ENCODE measurements at places on chromosomes 1 and 21.

DNA sequence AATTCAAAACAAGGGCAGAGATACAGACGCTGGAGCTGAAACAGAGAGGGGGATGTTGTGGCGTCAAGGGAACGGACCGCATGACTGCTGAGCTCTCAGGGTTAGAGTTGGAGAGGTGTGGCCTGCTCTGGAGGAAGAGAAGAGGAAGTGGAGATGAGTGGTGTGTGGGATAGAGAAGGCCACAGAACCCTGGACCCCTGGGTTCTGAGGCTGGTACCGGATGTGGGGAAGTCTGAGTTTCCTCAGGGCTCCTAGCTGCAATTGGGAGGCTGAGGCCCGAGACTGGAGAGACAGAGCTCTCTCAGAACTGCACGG lies 1.8 kb downstream of the BCAN start:
- no peak for DNase-seq

DNA sequence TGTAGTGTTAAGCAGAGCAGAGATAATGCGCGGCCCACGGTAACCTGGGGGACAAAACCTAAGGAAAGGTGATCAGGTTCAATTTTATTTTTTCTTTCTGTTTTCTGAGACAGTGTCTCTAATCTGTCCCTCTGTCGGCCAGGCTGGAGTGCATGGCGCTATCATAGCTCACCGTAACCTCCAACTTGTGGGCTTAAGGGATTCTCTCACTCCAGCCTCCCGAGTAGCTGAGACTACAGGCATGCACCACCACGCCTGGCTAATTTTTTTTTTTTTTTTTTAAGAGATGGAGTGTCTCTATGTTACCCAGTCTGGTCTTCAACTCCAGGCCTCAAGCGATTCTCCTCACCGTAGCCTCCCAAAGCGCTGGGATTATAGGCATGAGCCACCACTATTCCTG lies 724 bp upstream of the ANKRD35 start:
- no peak for DNase-seq

DNA sequence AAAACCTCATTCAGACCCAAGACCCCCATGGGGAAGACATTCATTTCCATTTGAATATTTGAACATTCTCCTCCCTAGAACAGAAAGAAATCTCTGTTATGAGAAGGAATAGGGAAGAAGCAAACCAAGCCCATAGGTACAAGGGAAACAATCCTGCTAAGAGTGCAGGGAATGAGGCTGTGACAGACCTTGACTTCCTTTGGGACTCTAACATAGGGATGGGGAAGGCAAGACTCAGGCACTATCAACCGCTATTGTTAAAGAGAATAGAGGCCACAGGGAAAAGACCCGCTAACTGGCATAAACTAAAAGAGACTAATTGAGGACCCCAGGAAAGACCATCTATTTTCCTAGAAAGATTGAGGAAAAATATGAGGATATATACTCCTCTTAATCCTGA lies 117.8 kb upstream of the BRINP3 start:
- DNase-seq = no peak

- DNase-seq = no peak
Observed at GRCh38 chr1:53643041-53643880, 95.7 kb downstream of the GLIS1 start.

- no peak for DNase-seq
Observed at GRCh38 chr1:239606850-239607400, 220.6 kb downstream of the CHRM3 start.

DNA sequence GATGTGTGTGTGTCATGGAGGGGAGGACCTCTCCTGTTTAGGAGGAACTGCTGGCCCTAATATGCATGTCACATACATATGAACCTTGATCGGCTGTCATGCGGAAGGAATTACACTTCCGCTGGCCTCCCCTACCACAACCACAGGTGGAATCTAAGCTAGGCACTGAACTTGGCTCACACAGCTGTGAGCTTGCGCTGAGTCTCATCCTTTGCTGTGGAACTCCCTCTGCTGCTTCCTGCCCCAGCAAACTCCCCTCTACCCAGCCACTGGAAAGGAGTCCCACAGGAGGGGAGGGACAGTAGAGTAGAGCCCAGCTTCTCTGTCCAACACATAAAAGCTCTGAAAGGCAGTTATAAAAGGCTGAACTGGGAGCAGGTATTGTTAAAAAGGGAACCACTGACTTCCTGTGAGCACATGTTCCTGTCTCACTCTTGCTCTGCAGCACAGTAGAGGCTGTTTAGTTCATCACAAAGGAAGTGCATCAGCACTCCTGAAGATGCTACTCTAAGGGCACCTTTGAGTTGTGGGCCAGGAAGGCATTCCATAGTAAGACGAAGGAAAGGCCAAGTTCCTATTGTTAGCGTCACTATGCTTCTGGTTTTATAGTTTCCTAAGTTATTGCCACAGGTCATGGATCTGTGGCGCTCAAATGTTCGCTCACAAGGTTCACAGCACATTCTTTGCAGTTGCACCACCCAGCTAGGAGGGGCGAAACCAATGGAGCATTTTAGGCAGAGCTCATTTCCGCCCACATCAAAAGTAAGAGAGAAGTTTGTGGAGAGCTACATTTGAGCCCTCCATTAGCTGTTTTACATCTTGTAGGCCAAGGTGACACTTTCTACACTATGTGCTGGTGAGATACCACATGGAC lies 17.7 kb upstream of the PTPRC start:
- peak; percentile 84 for DNase-seq

DNA sequence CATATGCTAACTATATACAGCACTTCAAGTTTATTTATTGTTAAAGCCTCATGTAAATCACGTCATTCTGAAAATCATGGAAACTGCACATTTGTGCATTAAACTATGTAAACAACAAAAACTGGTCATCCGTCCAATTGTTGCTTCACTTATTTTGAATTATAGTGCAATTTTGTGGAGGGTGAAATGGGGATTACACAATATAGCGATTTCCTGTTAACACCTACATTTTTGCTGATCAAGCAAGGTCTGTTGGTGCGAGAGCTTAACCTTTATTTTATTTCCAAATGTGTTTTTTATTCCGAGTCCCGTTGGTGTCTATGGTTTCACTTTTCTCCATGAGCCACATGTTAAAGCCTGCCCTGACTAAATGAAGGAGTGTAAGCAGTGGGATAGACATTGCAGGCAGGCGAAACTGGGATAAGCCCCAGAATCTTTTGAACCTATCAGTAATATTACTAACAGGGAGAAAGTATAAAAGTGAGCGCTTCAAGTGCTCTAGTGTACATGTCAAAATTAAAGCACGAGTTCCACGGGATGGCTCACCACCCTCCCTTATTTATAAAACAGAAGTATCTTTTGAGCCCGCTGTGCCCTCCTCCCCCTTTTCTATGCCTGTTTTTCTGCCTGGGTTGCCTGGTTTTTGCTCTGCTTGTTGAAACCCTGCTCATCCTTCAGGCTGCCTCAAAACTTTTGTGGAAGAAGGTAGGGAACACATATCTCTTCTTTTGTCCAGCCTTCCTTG lies 120.7 kb downstream of the NFIA start:
- DNase-seq = no peak

- DNase-seq = no peak
Observed at GRCh38 chr1:10252508-10252907, 42.1 kb downstream of the KIF1B start.

Measured in GM06990 (cell line).